Transverse colon (tissue), 4 donors: ENCODE measurements at places on chromosomes 7 and 10.
A peak's percentile ranks its signal among the peaks of the same experiment; 100 is the strongest.

GRCh38 chr10:29757551-29758297 lies 123.0 kb upstream of the SVIL start:
- no peak for DNase-seq

DNA sequence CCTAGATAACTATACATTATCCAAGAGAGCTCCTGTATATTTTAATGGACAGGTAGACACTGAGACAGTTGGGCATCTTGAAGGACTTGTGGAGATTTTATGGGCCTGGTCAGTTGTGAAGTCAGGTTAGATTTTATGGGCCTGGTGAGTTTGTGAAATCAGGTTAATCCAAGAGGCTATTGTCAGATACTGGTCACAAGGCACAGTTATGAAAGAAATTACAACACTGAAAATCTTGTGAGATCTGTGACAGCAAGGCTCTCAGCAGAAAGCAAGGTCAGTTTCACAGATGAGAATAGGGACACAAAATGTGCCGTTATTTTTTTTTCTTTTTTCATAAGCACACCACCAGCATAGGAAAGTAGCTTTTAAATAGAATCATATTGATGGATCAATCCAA lies 167.6 kb downstream of the VTI1A start:
- DNase-seq: no peak

GRCh38 chr10:44242091-44242490 lies 142.8 kb downstream of the CXCL12 start:
- no peak for DNase-seq

- DNase-seq: no peak
Measured at GRCh38 chr10:127989481-127990012, 82.6 kb downstream of the PTPRE start.

DNA sequence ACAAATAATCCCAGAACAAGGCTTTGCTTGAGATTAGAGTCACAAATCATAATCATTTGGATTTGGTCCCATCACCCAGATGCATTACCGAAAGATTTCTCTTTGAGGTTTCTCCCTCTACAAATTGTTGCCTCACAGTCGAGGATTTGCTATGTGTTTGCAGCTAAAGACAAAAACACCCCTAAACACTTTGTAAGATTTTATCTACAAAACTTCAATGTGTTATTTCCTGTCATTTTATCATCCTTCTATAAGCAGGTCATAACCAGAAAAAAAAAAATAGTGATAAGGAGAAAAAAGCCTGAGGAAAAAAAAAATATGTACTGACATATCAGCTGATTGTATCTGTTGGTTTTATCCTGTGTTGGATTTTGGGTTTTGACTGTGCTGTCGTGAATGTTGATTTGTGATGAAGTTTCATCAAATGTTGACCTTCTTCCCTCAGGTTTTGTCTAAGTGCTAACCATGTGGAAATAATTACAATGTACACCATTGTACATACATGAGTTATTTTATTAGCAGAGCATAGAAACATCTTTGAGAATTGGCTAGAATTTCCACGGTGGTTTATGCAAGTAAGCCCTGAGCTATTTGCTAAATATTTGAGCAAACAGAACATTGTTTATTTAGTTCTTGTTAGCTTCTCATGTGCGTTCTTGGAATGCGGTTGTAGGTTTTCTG lies 274.4 kb downstream of the NEBL start:
- no peak for DNase-seq

- DNase-seq: no peak
Measured at GRCh38 chr10:61836888-61837754, 64.4 kb upstream of the ARID5B start.

DNA sequence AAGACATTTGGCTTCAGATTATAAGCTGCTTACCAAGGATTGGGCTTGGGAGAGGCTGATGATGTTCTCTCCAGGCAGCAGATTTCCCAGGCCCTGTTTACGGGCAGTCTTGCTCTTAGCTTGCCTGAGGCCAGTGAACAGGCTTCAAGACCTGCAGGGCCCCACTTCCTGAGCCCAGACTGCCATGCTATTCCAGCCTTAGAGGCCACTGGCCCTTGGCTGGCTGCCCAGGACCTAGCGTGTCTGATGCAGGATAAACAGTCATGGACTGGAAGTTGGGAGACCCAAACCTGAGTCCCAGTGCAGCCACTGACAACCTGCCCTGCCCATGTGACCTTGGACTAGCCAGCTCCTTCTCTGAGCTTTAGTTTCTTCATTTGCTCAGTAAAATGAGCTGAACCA lies 2.9 kb downstream of the PRXL2A start:
- peak; percentile 26 for DNase-seq

DNA sequence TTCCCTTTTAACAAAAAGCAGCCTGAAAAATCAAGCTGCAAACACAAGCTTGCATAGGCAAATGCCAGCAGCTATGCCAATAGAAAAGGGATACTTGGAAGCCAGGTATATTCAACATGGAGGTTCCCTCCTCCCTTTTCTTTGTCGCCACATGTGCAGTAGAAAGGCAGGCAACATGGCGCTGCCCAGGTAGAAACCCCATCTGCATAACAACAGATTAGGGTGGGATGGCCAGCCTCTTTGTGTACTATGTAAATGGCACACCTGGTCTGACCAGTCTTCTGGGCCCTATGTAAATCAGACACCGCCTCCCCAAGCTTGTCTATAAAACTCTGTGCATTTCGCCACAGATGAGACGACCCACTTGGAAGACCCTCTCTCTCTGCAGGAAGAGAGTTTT lies 58.1 kb downstream of the CCDC3 start:
- no peak for DNase-seq

- DNase-seq: no peak
Measured at GRCh38 chr10:30127120-30127541, 67.7 kb upstream of the JCAD start.

DNA sequence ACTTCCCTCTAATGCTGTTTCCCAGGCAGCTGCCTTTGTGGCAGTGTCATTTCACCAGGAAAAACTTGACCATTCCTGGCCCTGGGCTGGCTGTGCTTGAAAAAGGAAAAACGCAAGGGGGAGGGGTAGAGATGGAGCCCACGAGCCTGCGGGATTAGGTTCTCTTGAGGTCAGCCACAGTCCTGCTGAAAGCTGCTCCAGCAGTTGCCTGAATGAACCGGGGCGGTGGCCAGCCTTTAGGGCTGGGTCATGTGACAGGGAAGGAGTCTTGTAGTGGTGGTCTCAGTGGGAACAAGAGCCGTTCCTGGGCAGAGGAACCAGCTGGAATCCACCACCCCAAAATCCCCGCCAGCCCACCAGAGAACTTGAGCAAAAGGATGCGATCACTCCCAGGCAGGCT lies 51.2 kb upstream of the LRRC4 start:
- no peak for DNase-seq

GRCh38 chr7:35463176-35463700 lies 209.3 kb upstream of the TBX20 start:
- DNase-seq: no peak
